ENCODE measurements at places on chromosomes 5 and 9.

DNA sequence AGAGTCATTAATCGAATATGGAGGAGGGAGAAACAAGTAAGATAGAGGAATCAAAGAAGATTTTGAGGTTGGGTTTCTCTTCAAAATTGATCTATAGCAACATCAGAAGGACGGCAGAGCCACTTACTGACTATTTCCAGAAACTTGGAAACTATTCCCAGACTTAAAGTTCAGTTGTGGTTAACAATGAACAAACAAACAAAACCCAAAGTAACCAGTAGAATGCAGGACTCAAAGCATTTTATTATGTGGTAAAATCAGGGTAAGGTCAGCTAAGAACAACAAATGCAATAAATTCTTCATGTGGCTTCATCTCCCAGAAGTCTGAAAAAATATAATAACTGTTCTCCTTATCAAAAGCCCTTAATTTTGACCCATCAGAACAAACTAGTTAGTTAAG is 54.9 kb upstream of the OSMR start:
- no peak overlapping the region for H3K27ac ChIP-seq
- no peaks in the 10 kb centered on the region for H3K36me3 ChIP-seq
- no peak overlapping the region for H3K4me3 ChIP-seq
- H3K4me1 ChIP-seq: no peaks in the 10 kb centered on the region

- H3K36me3 ChIP-seq: peaks cover 3% of the 10 kb centered on the region
- H3K27me3 ChIP-seq: no peaks in the 10 kb centered on the region
- H3K4me3 ChIP-seq: no peak overlapping the region
- H3K4me1 ChIP-seq: peaks cover 13% of the 10 kb centered on the region
- DNase-seq: no peak
Measured at GRCh38 chr5:126780165-126780827, 3.4 kb downstream of the LMNB1 start.

GRCh38 chr5:69288688-69289087 is 43.9 kb downstream of the CCDC125 start:
- H3K27ac ChIP-seq: no peak overlapping the region
- 0 out of 2 replicates have a peak, but pooled peaks cover under 1% of the 10 kb centered on the region for H3K36me3 ChIP-seq
- H3K4me3 ChIP-seq: no peak overlapping the region

GRCh38 chr9:104808035-104808614 is 44.2 kb downstream of the NIPSNAP3B start:
- DNase-seq: no peak
- H3K4me1 ChIP-seq: no peaks in the 10 kb centered on the region
- no peak overlapping the region for H3K27ac ChIP-seq
- H3K4me3 ChIP-seq: no peak overlapping the region

DNA sequence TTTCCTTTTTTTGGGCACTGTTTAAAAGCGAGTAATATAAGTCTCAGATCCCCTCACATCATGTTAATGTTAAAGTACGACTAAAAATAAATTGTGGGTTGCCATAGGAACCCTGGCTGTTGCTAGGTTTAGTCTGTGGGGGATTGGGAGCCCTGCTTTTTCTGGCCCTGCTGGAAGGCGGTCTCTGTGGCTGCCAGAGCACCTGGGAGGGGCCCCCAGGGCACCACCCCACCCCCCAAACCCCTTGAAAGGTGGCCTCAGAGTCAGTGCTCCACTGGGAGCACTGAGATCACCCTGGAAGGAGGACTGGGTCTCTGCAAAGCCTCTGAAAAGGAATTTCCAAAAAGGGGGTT is 66.2 kb upstream of the NEURL1B start:
- H3K36me3 ChIP-seq: no peaks in the 10 kb centered on the region
- no peak for DNase-seq
- peaks cover 19% of the 10 kb centered on the region for H3K27me3 ChIP-seq
- no peak overlapping the region for H3K27ac ChIP-seq
- H3K4me3 ChIP-seq: no peak overlapping the region
- H3K4me1 ChIP-seq: no peaks in the 10 kb centered on the region

DNA sequence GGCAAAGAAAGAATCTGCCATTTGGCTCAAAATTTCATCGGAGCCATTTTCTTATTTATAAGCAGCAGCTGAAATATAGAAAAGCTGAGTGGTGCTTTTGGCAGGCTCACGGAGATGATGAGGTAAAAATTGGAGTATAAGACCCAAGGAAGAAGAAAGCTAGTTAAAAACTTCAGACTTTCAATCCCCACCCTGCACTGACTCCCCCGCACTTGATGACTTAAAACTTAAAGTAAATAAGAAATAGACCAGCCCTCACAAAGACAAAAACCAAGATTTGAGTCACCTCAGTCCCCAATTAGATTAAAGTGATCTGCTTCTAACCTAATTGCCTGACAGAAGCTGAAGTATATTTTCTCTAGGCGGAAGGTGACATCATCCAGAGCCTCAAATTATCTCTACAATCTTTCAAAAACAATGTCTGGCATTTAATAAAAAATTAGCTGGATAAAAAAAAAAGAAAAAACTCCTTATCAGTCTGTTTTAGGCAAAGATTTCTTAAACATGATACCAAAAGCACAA is 124.0 kb upstream of the PJA2 start:
- no peaks in the 10 kb centered on the region for H3K27me3 ChIP-seq
- no peak for DNase-seq
- H3K4me3 ChIP-seq: no peak overlapping the region
- H3K36me3 ChIP-seq: no peaks in the 10 kb centered on the region
- H3K27ac ChIP-seq: no peak overlapping the region
- no peaks in the 10 kb centered on the region for H3K4me1 ChIP-seq
